NCI-H146 (cell line): ENCODE measurements at places on chromosomes 13 and 19.
A peak's percentile ranks its signal among the peaks of the same experiment; 100 is the strongest.

DNA sequence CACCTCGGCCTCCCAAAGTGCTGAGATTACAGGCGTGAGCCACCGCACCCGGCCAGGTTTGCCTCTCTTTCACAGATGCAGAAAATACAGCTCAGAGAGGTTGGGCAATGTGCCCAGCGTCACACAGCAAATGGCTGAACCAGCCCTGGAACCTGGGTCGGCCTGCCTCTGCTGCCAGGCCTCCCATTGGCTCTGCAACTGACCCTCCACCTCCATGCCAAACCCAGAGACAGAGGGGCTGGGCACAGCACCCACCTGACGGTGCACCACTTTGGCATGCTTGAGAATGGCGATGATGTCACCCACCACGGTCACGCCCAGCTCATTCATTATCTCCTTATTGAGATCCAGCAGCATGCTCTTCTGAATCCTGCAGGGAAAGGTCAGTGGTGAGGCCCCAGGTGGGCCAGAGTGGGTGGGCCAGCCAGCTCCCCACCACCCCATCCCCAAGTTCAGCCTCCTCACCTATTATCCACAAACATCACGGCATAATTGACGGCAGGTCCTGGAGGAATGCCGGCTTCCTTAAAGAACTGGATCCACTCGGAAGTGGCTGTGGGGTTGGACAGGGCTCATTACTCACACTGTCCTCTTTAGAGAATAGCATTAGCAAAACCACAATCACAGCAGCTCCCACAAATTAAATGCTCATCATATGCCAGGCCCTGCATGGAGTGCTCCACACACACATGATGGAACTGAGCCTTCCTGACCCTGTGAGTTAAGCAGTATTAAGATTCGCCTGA is 12.2 kb downstream of the C19orf47 start:
- DNase-seq, result no peak

DNA sequence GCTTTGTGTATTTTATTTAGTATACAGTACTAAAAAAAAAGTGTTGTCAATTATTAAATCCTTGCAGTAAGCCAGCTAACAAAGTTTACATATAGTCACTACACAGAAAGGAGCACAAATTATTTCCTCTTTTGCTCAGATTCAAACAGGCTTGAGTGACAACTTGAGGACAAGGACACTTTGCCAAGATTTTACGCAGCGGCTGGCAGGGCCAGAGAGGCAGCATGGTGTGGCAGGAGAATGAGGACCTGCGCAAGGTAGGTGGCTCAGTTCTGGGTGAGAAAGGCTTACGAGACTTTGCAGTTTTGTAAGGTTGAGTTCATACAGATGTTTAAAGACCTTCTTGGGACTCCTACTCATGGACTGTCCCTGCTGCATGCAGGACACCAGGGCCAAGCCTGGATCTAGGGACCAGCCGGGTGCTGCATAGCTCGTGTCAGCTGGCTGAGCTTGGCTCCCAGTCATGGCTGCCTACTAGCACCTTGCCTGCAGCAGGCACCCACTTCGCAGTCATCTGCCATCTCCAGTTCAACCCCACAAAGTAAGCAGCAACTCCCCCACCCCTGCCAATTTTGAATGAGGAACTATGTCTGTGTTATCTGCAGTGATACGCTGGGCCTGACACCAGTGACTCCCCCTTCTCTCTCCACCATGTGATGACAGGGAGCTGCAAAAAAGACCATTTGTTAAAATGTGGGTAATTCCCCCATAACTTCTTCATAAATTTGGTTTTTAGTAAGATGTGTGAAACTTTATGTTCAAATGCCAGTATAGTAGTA is 3.7 kb upstream of the TUBA3C start:
- DNase-seq, result no peak

DNA sequence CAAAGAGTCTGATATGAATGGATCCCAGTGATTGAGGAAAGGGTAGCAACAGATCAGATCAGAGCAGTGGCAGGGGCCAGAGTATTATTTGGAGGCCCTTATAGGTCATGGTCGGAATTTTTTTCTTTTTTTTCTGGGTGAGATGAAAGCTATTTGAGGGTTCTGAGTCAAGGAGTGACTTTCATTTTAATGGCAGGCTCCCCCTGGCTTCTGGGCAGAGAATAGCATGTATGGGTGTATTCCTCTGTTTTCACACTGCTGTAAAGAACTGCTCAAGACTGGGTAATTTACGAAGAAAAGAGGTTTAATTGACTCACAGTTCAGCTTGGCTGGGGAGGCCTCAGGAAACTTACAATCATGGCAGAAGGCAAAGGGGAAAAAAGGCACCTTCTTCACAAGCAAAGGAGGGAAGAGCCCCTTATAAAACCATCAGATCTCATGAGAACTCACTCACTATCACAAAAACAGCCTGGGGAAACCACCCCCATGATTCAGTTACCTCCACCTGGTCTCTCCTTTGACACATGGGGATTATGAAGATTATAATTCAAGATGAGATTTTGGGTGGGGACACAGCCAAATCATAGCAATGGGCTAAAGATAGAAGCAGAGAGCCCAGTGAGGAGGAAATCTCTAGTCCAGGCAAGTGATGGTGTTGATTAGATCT is 3.0 kb upstream of the SLC6A16 start:
- DNase-seq, result no peak

DNA sequence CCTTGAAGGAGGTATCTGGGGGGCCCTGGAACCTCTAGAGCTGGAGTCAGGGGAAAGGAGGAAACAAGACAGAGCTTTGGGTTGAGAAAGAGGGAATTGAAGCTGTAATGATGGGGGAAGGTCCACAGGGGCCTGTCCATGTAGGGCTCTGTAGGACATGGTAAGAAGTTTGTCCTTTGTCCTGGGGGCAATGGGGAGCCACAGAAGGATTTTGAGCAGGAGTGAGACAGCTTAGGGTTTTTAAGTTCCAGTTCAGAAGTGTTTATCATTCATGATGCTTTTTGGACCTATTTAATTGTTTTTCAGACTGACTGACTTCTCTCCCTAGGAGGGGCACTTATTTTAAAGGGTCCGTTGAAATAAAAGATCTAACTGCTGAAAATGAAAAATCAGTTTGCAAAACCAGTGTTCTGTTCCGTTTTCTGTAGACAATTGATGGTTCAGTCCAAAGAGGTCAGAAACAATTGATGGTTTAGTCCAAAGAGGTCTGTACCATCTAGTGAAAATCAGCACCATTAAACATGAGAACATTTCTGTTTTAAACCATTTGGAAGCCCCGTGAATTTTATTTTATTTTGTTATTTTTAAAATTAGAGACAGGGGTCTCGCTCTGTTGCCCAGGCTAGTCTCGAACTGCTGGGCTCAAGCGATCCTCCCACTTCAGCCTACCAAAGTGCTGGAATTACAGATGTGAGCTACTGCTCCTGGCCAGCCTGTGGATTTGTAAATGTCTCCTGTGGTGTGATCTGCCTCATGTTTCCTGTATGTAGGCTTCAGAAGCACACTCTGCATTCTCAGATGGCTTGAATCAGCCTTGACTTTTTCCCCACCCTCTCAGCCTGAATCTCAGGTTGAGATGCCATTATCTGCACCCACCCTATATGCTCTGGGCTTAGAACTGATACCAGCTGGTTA is 8.4 kb downstream of the PLD3 start:
- DNase-seq, result no peak

DNA sequence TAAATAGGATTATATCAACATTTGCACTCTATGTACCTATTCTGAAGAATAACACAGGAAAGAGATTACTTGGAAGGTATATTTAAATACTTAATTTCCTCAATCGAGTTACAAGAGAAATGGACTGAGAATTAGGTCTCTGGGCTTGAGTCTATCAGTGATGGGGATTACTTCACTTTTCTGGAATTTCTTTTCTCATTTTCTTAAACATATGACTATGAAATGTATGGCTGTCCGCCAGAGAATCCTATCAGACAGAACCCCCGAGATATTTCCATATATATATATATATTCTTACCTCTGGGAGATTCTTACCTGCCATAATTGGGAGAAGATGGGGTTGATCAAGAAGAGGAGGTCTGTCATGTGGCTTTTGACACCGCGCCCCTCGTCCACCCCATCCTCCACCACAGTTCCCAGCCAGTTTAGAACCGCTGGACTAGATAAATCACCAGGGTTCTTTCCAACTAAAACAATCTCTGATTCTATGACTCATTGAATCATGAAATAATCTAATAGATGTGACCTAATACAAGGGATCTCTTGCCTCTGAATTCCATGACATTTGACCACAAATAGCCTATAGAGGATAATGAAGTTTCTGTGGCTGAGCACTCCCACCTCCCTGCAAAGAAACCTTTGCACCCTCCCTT is 231.3 kb downstream of the TBC1D4 start:
- no peak for DNase-seq

- peak; percentile 88 for DNase-seq
Observed at GRCh38 chr19:35935911-35936737, at the start of gene LRFN3. TSS of gene LRFN3 (plus strand) at chr19:35936374. CDS start at chr19:35939426, 3,052 bp downstream.

- peak; percentile 26 for DNase-seq
Observed at GRCh38 chr19:49339301-49340068, 4.3 kb downstream of the CD37 start.

GRCh38 chr13:67133476-67133875 is 96.7 kb downstream of the PCDH9 start:
- no peak for DNase-seq

GRCh38 chr13:105069106-105069505 is 1466.4 kb downstream of the EFNB2 start:
- DNase-seq, result no peak

DNA sequence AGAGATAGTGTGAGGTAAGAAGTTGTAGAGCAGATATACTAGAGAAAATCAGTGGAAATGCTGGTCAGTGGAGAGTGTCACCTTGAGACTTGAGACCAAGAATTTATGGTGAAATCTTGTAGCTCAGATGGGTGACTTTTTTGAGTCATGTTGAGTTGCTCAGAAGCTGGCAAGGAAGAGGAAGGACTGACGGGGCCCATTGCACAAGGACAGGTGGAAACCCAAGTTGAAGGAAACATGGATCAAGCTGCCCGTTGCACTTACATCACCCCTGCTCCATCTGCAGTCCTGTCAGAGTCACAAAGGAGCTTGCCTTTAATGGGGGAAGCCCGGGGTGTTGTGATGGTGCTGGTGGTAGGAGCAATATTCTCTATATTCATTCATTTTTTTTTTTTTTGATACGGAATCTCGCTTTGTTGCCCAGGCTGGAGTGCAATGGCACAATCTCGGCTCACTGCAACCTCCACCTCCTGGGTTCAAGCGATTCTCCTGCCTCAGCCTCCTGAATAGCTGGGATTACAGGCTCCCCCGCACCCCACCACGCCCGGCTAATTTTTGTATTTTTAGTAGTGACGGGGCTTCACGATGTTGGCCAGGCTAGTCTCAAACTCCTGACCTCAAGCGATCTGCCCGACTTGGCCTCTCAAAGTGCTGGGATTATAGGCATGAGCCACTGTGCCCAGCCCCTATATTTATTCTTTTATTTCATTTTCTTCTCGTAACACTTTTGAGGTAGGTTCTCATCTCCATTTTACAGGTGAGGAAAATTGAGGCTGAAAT is 27.4 kb downstream of the UBAC2 start:
- DNase-seq, result no peak
